ENCODE measurements at places on chromosomes 1 and 21.

DNA sequence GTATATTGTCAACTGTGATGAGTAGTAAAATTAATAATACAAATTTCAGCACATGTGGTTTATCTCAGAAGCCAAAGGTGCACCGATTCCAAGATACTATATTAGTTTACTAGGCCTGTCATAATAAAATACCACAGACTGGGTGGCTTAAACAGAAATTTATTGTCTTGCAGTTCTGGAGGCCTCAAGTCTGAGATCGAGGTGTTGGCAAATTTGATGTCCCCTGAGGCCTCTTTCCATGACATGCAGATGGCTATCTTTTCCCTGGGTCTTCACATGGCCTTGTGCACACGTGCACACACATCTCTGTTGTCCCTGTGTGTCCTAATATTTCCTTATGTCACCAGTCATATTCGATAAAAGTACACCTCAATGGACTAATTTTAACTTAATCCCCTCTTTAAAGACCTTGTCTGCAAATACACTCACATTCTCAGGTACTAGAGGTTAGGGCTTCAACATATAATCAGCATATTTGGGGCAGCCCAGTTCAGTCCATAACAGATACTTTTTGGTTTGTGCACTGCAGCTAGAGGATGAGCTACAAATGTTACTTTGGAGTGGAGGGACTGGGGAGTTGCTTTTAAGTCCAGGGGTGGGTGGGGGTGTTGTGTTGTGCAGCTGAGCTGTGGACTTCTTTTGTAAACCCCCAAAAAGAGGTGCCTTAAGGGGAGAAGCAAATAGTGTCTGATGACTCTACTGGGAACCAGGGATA lies 21.4 kb downstream of the TSNAX start:
- no peak for DNase-seq

DNA sequence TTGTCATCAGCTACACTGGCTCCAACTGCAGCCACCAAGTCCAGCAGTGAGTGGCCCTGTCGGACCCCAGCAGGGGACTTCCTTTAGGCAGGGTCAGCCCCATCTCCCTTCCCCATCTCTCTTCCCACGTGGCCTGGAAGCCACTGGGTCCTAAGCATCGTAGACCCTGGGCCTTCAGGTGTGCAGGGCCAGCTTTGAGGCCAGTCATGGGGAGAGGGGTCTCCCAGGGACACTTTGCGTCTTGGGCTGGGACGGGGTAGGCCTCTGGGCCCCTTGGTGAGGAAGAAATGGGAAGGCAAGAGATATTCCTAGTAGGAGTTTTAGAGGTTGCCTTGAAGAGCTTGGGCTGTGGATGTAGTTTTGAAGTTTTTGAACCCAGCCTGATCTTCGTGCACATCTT lies 12.1 kb upstream of the MIIP start:
- no peak for DNase-seq

DNA sequence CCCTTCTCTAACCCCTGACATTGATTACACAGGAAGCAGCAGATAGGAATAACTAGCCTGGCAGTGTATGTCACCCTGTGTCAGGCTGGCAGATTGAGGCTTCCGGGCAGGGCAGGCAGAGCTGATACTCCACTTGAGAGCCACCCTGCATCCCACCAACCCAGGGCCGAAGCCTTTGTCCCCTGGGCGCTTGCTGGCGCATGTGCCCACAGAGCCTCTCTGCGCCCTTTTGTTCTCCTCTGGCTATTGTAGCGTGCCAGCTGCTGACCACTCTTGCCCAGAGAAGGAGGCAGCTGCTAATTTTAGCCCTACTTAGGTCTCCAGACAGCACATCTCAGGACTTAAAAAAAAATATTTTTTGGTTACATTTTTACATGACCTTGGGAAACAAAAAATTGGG lies 304.9 kb downstream of the HHAT start:
- no peak for DNase-seq

DNA sequence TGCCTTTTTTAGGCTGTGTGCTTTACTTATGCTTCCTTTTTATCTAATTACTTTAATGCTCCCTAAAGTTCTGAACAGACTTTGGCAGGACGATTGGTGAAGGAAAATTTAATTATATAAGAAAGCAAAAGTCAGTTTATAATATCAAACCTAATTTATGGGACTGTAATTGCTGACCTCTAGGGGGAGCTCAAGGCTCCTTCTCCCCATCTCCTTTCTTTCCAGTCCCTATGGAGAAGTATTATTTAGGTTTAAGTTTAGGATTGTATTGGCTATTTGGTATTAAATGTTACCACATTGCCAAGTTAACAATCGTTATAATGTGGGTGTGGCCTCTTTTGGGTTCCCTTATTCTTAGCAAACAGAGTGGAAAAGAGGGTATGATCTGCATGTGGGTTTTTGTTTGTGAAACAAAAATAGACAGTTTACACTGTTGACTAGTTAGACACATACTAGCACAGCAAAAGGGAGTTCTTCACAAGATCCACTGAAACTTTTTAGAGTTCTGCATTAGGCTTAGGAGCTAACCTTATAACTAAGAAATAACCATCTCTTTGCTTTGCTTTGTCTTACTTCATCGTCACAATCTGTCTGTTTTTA lies 48.2 kb upstream of the TNFSF4 start:
- DNase-seq = peak; percentile 56

DNA sequence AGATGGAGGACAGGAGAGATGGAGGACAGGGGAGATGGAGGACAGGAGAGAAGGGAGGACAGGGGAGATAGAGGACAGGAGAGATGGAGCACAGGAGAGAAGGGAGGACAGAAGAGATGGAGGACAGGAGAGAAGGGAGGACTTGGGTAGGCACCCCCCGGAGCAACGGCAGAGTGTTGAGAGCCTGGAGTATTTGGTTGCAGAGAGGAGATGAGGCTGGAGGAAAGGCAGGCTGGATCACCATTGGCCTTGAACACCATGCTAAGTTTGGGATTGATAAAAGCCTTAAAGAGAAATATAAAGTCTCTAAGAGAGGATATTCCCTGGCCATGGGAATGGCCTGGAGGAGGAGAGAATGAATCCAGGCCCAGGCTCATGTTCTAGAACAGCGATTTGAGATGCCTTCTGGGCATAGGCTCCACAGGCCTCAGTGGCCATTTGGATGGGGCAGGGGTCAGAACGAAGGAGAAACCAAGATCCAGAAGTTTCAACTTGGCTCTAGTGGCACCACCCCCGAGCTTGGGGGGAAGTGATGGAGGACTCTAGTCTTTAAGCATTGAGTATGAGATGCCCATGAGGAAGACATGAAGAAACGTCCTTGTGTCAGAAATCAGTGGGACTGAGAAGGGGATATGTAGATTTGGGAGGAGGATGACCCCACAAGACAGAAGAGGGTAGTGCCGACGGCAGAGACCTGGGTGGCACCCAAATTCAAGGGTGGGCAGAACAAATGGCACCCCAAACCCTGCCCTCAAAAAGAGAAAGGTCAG lies 47.9 kb upstream of the EDN2 start:
- no peak for DNase-seq

DNA sequence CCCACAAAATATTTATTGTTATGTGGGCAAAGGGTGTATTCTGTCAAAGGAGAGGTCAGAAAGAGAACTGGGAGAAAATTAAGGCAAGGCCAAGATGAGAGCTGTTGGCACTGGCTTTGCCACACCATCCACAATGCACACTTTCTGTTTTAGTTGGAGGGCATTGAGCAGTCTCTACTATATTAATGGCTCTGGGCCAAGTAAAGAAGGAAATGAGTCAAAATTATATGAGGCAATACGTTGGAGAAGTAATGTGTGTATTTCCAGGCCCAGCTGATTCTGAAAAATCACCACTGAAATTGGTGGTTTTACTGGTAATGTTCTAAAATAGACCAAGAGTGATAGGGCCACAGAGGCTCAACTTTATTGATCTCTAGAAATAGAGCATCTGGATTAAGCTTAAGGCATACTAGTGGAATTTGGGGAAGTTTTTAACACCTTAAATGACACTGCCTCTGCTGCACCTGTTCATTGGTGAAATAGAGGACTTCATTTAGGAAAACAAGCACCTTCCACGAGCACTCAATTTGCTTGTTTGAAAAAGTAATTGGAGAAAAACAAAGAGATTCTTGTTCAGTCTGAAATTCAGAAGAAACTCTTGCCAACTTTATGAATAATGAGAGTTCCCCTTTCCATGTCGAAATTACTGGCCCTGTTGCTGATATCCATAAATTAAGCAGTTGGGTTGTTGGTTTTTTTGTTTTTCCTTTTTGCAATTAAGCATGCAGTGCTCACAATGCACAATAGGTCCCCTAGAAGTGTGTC lies 424.9 kb downstream of the ADGRL2 start:
- peak; percentile 78 for DNase-seq

DNA sequence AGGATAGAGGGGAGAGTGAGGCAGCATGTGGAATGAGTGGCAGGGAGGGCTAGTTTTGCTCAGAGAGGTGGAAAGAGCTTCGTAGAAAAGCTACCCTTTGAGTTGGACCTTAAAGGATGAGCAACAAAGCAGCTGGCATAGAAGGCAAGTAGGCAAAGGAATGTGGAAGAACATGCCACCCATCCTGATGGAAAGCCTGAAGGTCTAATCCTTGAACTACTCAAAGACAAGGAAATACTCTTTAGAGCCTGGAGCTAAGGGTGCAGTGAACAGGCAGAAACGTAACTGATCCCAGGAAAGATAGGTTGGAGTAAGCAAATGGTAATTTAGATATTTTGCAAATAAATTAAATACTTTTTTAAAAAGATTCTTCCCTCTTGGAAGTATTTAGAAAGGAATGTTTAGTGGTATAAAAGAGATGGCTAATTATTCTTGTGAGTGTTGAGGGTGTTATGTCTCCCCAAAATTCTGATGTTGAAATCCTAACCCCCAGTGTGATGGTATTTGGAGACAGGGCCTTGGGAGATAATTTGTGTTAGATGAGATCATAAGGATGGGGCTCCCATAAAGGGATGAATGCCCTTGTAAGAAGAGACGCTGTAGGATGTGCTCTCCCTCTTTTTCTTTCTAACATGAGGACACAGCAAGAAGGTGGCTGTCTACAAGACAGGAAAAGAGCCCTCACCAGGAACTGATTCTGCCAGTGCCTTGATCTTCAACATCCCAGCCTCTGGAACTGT lies 308.1 kb upstream of the RUNX1 start:
- DNase-seq = no peak

DNA sequence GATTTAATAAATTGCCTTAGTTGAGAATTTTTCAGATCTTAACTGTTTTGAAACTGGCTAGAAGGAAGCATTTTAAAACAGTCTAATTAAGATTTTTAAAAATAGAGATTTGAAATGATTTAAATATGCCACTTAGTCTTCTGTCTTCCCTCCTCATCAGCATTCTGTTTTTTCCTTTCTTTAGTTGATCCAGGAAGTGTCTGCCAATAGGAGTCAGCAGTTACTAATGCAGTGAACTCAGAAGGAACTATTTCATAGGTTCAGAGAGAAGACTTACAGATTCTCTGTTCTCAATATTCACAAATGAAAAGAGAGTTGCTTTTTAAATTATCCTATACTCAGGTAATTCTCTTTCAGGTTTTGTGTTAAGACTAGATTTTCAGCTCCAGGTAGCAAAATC lies 84.5 kb downstream of the RPS6KC1 start:
- peak; percentile 64 for DNase-seq

- DNase-seq = peak; percentile 55
These were observed 17.2 kb downstream of the SYT2 start for GRCh38 chr1:202692959-202693555.

- DNase-seq = no peak
These were observed 34.2 kb downstream of the NEK2 start for GRCh38 chr1:211641044-211641800.

- no peak for DNase-seq
These were observed 3.4 kb downstream of the RERE start for GRCh38 chr1:8813991-8814390.

DNA sequence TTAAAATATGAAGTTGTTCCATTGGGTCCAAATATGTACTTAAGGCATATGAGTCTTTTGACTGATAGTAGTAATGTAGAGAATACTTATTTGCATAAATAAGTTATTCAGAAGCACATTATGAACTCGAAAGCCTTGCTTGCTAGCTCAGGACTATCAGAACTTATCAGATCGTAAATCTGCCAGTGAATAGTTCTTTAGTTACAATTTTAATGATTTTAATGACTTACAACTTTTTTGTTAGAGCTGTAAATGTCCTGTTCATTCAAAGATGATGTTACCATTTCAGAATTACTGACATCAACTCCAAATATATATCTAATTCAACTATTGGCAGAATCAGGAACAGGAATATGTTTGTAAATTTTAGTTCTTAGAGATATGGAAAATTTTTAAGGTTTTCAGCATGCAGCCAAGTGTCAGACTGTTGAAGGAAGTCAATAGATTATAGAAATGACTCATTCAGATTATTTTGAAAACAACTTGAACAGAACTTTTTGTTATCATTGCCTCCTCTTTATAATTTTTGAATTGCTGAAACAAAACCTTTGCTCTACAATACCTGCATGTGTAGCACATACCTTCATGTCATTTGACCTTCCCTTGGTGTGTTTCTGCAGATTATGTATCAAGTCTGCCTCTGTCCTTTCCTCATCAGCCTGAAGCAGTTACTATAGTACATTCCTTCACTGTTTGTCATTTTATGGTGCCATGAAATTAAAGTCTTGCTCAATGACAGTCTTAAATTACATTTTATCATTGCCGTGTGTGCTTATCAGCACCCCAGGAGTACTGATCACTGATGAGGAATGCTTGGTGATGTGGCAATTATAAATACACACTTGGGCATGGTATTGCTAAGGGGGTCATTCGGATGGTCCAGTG lies 44.9 kb downstream of the LRRC8D start:
- peak; percentile 78 for DNase-seq

- DNase-seq = no peak
These were observed 1344.7 kb downstream of the NCAM2 start for GRCh38 chr21:22342889-22343288.

GRCh38 chr1:188706742-188707141 lies 1770.9 kb downstream of the BRINP3 start:
- peak; percentile 94 for DNase-seq

DNA sequence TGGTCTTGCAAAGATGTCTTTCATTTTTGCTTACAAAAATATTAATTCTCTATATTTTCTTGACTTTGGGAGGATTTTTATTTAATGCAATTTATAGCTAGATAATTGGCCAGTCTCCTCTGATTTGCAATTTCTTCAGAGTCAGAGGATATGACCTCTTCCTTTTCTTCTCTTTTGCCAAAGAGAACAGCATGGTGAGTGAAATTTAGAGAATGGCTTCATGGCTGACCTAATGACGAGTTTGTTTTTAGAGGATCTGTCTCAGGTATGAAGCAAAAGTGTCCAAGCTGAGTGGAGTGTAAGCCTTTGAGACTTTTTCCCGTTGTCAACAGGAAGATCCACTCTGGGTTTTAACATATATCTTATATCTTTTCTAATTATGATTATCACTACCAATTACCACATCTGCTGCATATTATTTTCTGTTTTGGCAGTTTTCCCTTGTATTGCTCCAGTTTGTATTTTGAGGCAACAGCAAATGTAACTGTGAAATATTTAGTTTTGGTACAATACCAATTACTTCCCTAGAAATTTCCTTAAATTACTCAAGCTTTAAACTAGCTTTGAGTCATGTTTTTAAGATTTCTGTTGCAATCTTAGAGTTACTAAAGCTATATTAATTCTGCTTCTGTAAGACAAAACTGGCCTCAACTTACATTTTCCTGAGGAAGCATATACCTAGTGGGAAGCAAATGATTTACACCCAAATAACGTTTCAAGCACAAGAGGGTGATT lies 332.8 kb upstream of the ZRANB2 start:
- no peak for DNase-seq
